ENCODE measurements at places on chromosomes 6 and 20.
A peak's percentile ranks its signal among the peaks of the same experiment; 100 is the strongest.

DNA sequence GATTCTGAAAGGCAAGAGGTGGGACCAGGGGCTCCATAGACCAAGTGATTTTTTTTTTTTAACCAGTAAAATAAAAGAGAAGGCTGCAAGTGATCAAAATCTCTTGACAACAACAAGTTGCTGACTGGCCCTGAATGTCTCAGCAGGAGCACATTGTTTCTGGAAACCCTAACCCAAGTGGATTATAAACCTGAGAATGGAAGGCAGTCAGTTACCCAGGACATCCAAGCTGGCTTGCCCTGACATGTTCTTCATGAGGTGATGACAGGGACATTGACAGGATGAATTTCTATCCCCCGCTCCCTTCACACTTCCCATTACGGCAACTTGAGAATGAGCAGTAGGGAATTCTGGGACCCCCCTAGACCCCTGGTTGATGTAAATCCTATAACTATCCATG is 49.6 kb upstream of the RIPOR2 start:
- no peak for DNase-seq

DNA sequence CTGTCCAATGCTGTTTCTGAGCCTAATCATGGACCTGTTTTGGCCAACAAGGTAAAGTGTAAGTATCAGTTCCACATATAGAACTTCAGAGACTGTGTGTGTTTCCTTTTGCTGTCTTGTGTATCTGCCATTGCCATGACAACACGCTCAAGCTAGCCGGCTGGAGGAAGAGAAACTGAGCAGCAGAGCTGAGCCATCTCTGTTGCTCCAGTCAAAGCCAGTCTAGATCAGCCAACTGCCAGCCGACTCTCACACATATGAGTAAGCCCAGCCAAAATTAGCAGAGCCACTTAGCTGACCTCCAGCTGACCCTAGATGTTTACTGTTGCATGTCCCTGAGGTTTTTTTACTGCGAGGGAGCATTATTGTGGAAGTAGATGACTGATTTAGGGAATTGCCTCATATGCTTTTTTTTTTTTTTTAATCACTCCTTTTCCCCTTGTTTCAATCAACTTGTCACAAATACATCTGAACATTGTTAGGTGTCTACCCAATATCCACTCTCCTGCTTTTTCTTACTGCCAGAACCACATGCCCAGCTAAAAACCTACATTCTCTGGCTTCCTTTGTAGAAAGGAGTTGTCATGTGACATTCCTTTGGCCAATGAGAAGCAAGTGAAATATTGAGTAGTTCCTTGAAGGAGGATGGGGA is 304.3 kb upstream of the SUPT3H start:
- no peak for DNase-seq

GRCh38 chr6:19303383-19303782 is 533.8 kb upstream of the ID4 start:
- peak; percentile 72 for DNase-seq

- no peak for DNase-seq
Observed at GRCh38 chr6:82365016-82365795, 1.6 kb downstream of the TPBG start.

GRCh38 chr20:32672394-32672981 is 1.3 kb downstream of the C20orf203 start:
- peak; percentile 12 for DNase-seq

- DNase-seq, result no peak
Observed at GRCh38 chr6:39093149-39093708, 21.8 kb downstream of the SAYSD1 start.

- DNase-seq, result no peak
Observed at GRCh38 chr6:162478192-162478671, 249.3 kb downstream of the PRKN start.

GRCh38 chr6:34705241-34705640 is 8.7 kb upstream of the ILRUN start:
- no peak for DNase-seq

DNA sequence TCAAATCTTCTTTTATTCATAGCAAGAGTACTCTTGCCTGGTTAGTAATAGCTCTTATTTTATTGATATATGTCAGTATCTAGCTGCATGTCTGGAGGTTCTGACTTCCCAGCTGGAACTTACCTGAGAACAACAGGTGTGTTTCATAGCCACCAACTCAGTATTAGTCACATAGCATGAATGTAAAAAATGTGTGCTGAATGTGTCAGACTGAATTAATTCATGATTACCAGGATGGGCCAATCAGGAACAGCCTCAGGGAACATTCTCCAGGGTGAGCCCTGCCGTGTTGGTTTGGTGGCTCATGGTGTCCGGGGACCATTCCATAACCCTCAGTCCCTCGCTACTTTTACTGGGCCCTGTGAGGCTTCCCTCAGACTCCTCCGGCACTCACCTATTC is 99.7 kb downstream of the TULP4 start:
- DNase-seq, result no peak
